ENCODE measurements at places on chromosomes 13 and 19.

GRCh38 chr19:14383661-14384555 is 2.7 kb downstream of the ADGRE5 start:
- peak; percentile 76 for DNase-seq

- DNase-seq, result no peak
Observed at GRCh38 chr13:59906413-59907049, 257.2 kb downstream of the DIAPH3 start.

GRCh38 chr13:25249001-25249543 is 38.2 kb downstream of the MTMR6 start:
- DNase-seq, result no peak

- DNase-seq, result no peak
Observed at GRCh38 chr19:18507727-18508440, 14.0 kb downstream of the ELL start.

DNA sequence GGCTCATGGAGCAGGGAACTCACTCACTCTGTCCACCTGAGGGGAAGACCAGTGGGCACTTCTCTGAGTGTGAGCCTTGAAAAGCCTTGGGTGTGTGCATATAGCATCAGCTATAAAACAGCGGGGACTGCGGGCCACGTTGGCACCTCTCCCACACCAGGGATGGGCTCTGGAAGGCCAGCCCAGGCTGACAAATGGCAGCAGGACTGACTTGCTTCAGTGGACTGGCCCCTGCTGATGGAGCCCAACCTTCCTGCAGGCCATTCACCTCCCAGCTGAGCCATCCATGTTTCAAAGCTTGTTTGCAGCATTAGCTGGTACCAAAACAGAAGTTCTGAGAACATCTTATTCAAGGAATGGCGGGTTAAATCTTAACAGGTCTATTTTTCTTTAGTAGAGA is 21.0 kb downstream of the TSHZ3 start:
- DNase-seq, result no peak

DNA sequence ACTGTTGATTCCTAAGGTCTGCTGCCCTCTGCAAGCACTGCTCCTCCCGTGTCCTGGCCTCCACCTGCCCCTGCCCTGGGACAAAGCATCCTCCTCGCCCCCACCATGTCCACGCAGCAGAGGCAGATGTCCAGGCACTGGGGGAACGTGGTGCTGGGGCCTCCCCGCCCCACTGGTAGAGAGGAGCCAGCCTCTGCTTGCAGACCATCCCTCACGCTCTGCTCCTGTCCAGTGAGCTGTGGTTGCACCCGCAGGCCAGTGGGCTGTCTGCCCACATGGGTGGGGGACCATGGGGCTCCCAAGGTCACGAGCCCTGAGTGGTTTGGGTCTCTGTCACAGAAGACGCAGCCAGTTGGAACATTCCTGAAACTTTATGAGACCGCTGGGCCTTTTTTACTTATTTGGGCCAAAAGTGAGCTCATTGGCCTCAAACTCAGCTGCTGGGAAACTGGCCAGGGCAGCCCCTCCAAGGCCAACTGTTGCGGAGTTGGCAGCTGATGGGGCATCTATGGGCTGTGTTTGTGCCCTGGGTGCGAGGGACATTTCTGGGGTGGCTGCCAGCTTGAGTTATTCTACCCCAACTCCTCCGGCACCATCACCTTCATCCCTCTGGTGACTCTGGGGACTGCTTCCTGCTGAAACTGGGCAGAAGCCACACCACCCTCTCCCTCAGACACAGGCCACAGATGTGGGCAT is 64.8 kb upstream of the F7 start:
- no peak for DNase-seq

GRCh38 chr13:99922631-99923404 is 48.7 kb downstream of the ZIC5 start:
- no peak for DNase-seq
